ENCODE measurements at places on chromosomes 12 and 14. TPM values are rescaled to one million over a fixed set of nuclear protein-coding genes. Genes with fewer than 3 reads are reported as not detected.
A peak's percentile ranks its signal among the peaks of the same experiment; 100 is the strongest.

Gene RND1
- 0.39 TPM for polyA plus RNA-seq

Gene GDF11
- 9.4 TPM for polyA plus RNA-seq

Gene ARG2
- 2.6 TPM for polyA plus RNA-seq

Gene RHOF
- 5.0 TPM for polyA plus RNA-seq

Gene KRT72
- not detected for polyA plus RNA-seq

Gene RDH12
- polyA plus RNA-seq: not detected

- H3K4me3 ChIP-seq: no peak overlapping the region
- peaks cover 3% of the 10 kb centered on the region for H3K4me1 ChIP-seq
- no peak overlapping the region for H3K27ac ChIP-seq
These were observed 131.3 kb downstream of the SLC5A8 start for GRCh38 chr12:101078536-101079285.

DNA sequence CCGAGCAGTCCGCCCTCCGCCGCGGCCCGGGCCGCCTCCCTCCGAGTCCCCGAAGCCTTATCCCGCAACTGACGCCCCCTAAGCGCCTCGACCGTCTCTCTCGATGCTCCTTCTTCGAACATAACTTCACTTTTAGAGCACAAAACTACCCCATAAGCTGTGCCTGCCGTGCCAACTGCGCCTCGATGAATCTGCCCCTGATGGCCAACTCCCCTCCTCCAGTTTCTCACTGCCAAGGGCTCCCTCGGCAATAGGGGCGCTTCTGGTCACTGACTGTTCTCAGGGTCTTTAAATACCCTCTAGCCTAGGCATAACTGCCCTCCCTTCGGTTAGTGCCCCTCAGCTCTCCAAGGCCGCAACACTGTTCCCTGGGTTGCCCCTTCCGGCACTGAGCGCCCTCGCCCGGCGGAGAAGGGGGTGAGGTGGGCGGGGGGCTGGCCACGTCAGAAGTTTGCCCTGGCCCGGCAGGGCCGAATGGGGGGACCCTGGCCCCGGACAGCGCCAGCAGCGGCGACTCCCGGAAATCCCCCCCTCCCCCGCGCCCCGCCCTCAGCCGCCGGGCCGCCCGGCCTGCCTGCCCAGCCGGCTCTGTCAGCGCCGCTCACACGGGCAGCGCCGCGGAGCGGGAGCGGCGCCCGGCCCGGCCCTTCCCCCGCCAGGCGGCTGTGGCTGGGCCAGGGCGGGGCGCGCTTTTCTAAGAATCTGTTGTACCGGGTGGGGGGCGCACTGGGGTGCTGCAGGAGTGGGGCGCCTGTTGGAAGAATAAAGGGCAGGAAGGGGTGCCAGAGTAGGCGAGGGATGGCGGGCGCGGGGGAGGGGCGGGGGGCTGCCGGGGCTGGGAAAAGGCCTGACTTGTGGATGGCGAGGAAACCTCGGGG is 10.6 kb downstream of the RARG start:
- peak overlapping the region; percentile 54 for H3K4me3 ChIP-seq
- no peaks in the 10 kb centered on the region for H3K36me3 ChIP-seq
- DNase-seq: peak; percentile 89
- H3K27me3 ChIP-seq: no peaks in the 10 kb centered on the region

DNA sequence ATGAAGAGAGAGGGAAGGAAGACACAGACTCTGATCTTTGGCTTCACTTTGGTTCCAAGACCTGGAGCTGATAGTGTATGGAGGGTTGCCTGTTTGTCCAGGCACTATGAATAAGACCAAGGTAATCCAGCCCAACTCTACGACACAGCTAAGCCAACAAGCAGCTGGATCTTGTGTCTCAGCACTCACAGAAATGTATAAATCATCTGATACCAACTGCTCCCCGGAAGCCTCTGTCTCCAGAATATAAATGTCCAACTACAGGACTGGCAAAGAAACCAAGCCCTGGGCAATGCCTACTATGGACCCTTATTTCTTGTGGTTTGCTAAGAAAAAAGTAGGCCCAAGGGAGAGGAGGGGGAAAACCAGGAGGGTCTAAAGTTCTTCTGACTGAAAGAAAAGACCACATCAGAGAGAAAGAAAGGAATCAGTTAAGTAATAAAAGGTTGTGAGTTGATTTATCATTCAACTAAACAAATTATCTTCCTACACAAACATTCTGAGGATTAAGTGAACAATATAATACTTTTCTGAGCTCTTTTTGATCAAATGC is 204.0 kb downstream of the DAD1 start:
- no peak for DNase-seq
- peaks cover 41% of the 10 kb centered on the region for H3K27me3 ChIP-seq
- no peak overlapping the region for H3K27ac ChIP-seq
- no peaks in the 10 kb centered on the region for H3K36me3 ChIP-seq
- no peaks in the 10 kb centered on the region for H3K4me1 ChIP-seq
- H3K4me3 ChIP-seq: no peak overlapping the region

DNA sequence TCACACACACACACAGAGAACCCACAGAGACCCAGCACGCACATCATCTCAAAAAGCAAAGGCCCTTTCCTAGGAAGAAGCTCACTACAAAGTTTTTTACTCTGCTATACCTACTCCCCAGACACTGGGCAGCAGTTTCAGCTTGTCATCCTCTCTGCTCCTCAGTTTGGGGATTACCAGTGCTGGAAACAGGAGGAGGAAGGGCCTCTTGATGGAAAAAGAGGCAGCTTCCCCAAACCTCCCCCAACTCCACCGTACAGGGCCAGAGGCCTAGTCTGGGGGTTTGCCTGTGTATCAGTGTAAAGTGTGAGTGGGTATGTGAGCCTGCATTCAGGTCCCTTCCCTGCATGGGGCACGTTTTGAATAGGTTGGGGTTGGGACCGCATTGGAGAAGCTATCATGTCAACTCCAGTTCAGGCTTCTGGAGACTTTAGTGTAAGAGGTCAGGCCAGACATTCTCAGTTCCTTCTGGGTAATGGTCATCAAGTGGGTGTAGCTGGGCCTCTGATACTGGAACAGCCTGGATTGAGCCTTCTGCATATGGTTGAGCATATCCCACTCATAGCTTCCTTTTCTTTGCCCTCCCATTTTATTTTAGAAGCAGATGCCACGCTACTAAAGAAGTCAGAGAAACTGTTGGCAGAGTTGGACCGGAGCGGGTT is 1.2 kb downstream of the REM2 start:
- H3K4me1 ChIP-seq: peaks cover 45% of the 10 kb centered on the region
- no peak overlapping the region for H3K27ac ChIP-seq
- DNase-seq: no peak
- H3K27me3 ChIP-seq: no peaks in the 10 kb centered on the region

DNA sequence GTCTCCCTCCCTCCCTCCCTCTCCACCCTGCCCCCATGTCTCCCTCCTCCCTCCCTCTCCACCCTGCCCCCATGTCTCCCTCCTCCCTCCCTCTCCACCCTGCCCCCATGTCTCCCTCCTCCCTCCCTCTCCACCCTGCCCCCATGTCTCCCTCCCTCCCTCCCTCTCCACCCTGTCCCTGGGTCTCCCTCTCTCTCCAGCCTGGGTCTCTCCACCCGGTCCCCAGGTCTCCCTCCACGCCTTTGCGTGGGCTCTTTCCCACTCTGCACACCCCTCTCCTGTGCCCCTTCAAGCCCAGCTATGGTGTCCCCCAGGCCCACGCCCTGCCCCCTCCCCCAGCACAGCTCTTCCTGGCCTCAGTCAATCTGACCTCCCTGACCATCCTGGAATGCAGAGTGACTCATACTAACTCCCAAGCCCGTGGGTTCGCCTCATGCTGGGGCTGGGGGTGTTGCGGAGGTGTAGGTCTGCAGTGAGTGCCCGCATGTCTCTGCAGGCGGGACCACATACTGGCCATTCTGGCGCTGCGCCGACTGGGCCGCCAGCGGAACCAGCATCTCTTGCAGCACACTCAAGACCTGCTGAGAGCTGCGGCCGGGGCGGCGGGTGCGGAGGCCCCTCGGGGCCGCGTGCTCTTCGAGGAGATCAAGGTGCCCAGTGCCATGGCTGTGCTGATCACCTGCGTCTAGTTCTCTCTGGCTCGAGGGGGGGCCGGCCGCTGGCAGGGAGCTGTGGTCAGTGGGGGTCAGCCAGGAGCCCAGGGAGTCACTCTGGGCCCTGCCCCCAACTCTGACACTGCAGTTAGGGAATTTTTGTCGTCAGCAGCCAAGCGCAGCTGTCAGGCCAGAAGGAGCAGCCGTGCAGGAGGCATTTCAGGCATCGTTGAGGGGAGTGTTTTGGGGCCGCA is 13.5 kb upstream of the TNFAIP2 start:
- H3K27ac ChIP-seq: peak overlapping the region; percentile 55
- peaks cover 28% of the 10 kb centered on the region for H3K4me1 ChIP-seq
- H3K27me3 ChIP-seq: no peaks in the 10 kb centered on the region
- DNase-seq: no peak
- H3K36me3 ChIP-seq: no peaks in the 10 kb centered on the region

DNA sequence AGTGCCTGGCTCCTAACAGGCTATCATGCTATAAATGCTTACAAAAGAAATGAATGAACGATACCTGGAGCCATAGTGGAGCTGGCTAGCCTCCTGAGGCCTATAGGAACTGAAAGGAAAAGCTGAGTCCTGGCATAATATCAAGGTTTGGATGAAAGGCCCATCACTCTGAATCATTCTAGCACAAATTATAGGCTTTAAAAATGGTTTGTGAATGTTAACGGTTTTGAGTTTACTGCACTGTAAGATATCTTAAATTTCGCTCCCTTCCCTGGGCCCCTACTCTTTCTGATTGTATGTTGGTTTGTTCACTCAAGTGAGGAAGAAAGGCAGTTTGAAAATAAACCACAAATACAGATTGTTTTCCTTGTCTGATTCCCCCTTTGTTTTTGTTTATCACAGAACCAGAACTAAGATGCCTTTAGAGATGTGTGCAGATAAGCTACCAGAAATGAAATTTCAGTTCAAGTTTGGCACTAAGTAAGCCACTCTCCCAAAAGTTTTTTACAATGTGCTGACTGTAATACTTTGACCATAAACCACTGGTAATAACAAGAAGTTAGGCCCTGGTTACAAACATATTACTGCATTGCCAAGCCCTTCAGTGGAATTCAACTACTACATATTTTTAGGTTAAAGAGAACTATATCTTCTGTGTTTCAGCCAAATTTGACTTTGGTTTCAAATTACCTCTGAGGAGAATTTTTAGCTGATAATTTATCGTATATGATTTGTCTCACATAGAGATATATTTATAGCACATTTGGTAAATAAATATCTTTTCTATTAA is 89.5 kb downstream of the ALX1 start:
- no peaks in the 10 kb centered on the region for H3K4me1 ChIP-seq
- no peak overlapping the region for H3K4me3 ChIP-seq
- no peaks in the 10 kb centered on the region for H3K27me3 ChIP-seq
- no peaks in the 10 kb centered on the region for H3K36me3 ChIP-seq

- no peak for DNase-seq
- H3K4me3 ChIP-seq: no peak overlapping the region
- no peak overlapping the region for H3K27ac ChIP-seq
These were observed 70.2 kb downstream of the DACT1 start for GRCh38 chr14:58707949-58708348.

DNA sequence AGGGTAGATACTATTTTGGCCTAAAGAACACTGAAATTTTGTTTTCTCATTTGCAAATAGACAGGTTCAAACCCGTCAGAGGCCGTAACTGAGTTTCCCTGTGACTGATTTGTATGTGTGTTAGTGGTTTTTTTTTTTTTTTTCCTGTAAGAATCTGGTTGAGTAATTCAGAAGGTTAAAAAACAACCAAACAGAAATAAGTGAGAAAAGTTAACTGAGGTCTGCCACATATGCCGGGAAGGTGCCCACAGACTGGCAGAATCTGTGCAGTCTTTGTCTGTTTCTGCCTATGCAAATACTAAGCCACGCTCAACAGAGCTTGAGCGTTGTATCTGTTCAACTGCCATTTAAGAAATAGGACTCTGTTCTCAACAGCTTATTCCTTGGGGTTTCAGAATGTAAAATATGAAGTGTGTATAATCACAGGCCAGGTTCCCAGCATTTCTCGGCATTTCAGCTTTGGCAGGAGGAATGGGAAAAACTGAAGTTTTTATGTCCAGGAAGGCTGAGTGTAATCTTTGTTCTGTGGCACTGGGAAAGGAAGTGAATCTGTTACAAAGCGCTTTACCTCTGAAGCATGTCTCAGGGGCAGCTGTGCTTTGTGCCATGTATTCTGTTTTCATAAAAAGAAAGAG is 181.9 kb downstream of the PRKCH start:
- no peak for DNase-seq
- no peaks in the 10 kb centered on the region for H3K4me1 ChIP-seq
- H3K36me3 ChIP-seq: no peaks in the 10 kb centered on the region
- H3K4me3 ChIP-seq: no peak overlapping the region

DNA sequence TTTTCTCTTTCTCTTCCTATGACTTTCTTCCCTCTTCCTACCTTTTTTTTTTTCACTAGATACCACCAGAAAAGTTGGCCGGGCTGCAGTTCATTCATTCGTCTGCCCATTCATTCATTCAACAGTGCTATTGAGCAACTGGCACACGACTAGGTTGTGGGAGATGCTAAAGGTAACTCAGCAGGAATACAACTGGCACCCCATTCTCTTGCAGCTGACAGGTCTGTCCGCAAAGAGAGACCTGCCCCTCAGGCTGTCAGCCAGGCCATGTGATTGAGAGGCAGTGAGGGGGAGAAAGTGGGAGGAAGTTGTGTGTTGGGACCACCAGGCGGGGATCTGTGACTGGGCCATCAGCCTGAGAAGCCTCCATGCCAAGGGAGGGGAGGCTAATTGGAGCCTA is 105.2 kb downstream of the TSPAN9 start:
- no peaks in the 10 kb centered on the region for H3K27me3 ChIP-seq
- H3K27ac ChIP-seq: no peak overlapping the region
- peaks cover 15% of the 10 kb centered on the region for H3K4me1 ChIP-seq
- no peak overlapping the region for H3K4me3 ChIP-seq
- H3K36me3 ChIP-seq: no peaks in the 10 kb centered on the region

GRCh38 chr14:96808619-96809406 is 11.6 kb downstream of the VRK1 start:
- no peak overlapping the region for H3K4me3 ChIP-seq
- no peaks in the 10 kb centered on the region for H3K36me3 ChIP-seq
- H3K27me3 ChIP-seq: no peaks in the 10 kb centered on the region
- peaks cover 5% of the 10 kb centered on the region for H3K4me1 ChIP-seq

DNA sequence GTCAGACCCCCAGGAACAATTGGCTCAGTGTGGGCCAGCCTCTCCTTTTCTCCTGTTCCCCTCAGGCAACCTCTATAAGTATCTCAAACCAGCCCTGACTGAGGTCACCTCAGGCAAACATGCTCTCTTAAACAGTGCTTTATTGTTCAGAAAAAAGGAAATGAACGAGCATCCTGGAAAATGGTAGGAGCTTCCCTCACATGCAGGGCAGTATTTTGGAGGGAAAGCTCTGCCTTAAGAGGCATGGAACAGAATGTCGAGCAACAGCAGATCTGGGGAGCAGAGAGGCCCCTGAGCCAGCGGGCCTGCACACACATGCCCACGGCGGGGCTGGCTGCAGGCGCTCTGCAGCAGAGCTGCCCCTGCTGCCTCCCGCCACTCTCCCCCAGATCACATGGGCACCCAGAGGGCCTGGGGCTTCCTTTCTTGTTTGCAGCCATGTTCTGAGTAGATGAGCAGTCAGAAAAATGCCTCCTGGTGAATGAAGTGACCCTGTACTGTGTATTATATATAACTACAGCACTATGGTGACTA is 42.0 kb downstream of the MOK start:
- DNase-seq: peak; percentile 79
- H3K4me1 ChIP-seq: peaks cover 17% of the 10 kb centered on the region
- H3K27me3 ChIP-seq: no peaks in the 10 kb centered on the region
- no peaks in the 10 kb centered on the region for H3K36me3 ChIP-seq
- peak overlapping the region; percentile 70 for H3K27ac ChIP-seq

- no peak overlapping the region for H3K4me3 ChIP-seq
- peaks cover 4% of the 10 kb centered on the region for H3K36me3 ChIP-seq
- H3K4me1 ChIP-seq: no peaks in the 10 kb centered on the region
- no peaks in the 10 kb centered on the region for H3K27me3 ChIP-seq
- H3K27ac ChIP-seq: no peak overlapping the region
These were observed 97.1 kb downstream of the C2CD5 start for GRCh38 chr12:22447223-22447622.

Measured in SK-N-SH (cell line).